ENCODE measurements at places on chromosomes 4 and X.

DNA sequence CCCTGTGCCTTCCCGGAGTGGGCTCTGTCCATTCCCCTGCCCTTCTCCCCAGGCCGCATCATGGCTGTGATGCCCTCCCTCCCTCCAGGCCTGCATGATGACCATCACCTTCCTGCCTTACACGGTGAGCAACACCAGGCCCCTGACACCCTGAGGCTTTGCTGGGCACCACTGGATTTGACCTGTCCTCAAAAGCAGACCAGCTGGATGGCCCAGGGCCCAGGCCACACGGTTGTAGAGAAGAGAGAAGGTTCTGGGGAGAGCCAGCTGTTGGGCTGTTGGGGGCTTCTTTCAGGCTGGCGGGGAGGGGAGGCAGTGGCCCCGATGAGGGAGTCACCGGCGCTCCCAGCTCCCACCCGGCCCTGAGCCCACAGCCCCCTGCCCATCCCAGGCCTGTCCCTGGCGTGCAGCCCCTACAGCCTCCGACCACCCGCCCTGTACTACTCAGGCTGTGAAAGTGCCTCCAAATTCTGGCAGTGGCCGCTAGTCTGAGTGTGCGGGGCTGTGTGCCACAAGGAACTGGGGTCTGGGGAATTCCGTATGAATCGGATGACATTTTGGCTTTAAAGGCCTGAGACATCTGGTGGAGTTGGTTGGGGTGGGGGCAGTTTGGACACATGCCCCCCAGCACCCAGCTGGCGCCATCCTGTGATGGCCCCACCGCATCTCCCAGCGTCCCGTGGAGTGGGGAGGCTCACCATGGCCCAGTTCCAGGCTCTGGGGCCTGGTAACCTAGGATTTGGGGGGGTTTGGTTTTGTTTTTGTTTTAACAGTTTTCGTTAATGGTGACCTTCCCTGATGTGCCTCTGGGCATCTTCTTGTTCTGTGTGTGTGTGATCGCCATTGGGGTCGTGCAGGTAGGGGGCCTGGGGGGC lies 19.6 kb downstream of the TMEM175 start:
- DNase-seq: no peak

- peak; percentile 12 for DNase-seq
These were observed 60.4 kb upstream of the TAF9B start for GRCh38 chrX:78199851-78200250.

- DNase-seq: peak; percentile 51
These were observed 39.0 kb downstream of the ENPEP start for GRCh38 chr4:110514889-110515479.

GRCh38 chrX:41025926-41026701 lies 59.1 kb upstream of the USP9X start:
- peak; percentile 48 for DNase-seq

DNA sequence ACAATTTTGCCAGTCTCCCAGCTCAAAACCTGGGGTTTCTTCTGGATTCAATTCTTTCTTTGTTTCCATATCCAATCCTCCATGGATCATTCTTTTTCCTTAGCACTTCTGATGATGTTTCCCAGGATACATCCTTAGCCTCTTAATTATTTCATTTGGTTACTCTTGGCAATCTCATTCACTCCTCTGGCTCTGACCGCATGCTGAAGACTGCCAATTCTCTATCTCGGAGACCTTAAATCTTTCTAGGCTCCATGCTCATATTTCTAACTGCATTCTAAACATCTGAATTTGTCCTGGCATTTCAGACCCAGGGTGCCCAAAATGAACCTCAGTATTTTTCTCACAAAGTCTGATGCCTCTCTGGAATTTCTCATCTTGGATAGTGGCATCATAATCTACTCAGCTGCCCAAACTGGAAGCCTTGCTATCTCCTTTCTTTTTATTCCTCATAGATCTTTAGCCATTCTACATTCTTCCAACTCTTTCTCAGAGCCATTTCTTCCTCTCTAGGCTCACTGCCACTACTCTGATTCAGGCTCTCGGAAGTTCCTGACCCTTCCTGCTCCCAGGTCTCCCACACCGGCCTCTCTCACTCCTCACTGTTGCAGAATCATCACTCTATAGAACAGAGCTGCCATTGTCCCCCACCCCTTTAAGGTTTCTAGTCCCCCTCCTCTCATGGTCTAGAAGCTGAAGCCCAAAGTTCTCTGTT lies 290.2 kb downstream of the CAMK2D start:
- DNase-seq: peak; percentile 50

GRCh38 chr4:76984127-76984526 lies 34.6 kb downstream of the SEPTIN11 start:
- DNase-seq: no peak

All from cardiac muscle cell (in vitro differentiated cells and primary cell).